Effector CD4-positive, alpha-beta T cell (primary cell): ENCODE measurements at places on chromosomes 7 and 10.

GRCh38 chr10:88802523-88803285, at the start of gene LIPM:
LIPM (plus strand) TSS chr10:88802730; CDS start chr10:88802897, 167 bp downstream.
- no peak for DNase-seq

- no peak for DNase-seq
Observed at GRCh38 chr10:91345716-91346115, 64.4 kb upstream of the HECTD2 start.

- no peak for DNase-seq
Observed at GRCh38 chr10:100817268-100817839, 72.0 kb downstream of the PAX2 start.

DNA sequence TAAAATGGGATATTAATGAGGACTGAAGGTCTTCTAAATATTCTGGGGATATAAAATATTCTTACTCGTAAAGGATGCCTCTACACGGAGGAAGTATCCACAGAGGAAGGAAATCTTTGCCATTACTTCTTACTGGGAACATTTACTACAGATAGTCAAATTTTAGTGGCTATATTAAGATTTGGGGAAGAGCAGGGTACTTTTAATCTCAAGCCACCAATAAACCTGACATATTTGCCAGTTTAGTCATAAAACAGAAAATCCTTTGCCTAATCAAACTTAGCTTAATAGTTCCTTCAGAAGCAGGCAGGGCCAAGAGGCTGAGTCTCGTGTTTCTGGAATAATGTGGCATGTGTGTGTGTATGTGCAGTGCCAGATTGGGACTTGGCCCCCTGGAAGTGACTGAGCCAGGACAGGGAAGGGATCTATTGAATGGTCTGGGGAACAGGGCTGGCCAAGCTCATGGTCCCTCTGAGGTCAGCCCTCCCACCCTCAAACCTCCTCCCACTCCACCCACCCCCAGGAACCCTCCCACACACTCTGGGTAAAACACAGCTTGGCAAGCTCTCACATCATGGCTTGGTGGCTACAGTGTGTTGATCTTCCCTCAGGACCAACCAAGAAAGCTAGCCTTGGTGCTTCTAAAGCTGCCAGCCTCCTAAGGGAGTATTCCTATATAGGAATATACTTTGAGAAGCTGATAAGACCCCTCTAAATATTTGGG, 1.6 kb upstream of the PIK3CG start:
- DNase-seq = no peak

DNA sequence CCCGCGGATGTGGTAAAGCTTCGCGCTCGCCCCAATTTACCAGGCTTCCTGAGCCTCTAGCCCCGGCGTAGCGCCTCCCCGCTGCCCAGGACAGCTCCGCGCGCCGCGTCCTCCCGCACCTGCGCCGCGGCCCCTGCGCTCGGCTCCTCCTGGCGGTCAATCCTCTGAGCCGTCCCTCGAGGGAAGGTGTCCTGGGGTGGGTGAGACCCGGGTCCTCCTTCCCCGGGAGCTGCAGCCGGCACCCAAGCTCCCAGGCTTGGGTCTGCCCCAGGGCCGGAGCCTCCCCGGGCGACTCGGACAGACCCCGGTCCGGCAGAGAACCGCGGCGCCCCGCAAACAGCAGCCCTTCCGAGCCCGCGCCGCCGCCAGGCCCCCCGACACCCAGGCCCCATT, 512 bp downstream of the OSBPL3 start:
- DNase-seq = peak; percentile 70

- DNase-seq = no peak
Observed at GRCh38 chr10:679556-679955, 9.9 kb downstream of the DIP2C start.

DNA sequence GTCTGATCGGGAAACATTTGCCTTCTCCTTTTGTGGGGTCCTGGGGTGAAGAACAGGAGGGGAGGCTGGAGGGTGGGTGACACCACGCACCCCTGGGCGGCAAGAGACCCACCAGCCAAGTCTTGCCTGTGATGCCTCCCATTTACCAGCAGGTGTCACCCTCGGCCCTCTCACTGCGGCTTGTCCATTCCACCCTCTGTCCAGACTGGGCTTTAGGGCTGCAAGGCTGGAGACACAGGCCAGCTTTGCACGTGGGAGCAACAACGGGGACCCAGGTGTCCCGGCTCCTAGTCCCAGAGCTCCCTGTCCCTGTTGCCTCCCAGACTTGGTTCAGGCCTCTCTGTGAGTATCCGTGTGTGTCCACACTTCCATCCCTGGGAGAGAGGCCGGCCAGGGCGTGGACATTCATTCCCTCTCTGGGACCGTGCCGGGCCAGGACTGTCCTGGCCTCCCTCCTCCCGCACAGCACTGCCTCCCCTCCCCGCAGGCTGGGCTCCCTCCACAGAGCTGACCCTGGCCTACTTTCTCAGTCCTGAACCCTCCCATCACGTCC, 36.2 kb upstream of the GTF2IRD1 start:
- peak; percentile 39 for DNase-seq

DNA sequence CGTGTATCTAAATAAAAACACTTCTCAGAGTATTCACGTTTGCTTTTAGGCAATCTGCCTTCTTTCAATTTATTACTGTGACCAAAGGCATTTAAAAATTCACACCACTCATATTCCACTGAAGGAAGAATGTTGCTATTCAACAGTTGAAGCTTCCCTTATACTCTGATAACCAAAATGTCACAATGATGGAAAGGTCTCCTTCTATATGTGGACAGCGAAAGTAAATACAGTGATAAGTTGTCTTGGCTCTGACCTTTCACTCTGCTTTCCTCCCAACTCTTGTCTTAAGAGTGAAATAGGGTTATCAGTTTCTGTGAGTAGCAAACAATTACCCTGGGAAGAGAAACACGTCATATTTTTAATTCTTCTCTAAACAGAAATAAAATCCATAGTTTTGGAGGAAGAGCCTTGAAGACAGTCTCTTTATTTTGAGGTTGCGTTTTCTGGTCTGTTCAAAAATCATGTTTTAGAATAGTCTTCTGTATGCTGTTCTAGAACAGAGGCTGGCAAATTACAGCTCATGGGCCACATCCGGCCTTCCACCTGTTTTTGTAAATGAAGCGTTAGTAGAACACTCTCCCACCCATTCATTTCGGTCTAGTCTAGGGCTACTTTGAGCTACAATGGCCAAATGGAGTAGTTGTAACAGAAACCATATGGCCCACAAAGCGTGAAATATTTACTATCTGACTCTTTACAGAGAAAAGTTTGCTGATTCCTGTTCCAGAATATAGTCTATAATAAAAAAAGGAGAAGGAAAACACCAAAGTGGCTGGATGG, 41.3 kb downstream of the ETV1 start:
- no peak for DNase-seq

- DNase-seq = no peak
Observed at GRCh38 chr7:17313194-17313593, 14.7 kb downstream of the AHR start.

- DNase-seq = no peak
Observed at GRCh38 chr10:15558136-15558535, 161.6 kb downstream of the ITGA8 start.

GRCh38 chr10:591646-592045, 97.8 kb downstream of the DIP2C start:
- no peak for DNase-seq

DNA sequence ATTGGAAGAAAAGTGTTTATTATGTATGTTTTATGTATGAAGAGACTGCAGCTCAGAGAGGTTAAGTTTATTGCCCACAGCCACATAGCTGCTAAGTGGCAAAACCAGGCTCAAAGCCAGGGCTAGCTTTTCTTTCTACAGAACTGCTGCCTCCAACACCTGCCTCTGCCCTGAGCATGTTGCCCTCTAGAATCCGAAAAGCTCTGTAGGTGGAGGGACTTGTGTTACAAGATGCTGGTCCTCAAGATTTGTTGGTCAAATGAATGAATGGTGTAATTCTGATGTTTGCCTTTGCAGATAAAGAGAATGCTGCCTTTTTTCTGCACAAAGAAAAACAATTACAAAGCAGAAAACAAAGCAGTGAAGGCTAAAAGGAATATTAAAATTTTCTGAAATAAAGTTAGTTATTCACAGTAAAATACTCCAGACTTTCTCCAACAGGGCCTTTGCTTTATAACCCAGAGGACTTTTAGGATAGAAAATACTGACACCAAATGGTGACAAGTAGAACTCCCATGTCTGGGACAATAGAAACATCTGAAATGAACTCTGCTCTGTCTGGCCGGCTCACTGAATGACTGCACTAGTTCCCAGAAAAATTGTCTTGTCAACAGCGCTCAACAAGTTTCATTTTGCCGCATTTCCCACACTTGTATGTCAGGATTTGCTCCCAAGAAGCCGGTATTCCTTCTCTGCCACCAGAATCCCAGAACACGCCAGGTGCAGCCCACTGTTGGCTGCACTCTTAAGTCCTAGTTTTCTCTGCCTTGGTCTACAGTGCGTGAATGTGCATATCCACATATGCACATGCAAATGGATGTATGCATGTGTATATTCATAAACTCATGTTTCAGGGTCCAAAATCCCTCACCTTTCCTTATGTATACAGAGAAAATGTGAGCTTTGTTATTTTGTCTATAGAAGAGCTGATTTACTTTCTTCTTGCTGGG, 11.0 kb upstream of the DNTT start:
- no peak for DNase-seq

DNA sequence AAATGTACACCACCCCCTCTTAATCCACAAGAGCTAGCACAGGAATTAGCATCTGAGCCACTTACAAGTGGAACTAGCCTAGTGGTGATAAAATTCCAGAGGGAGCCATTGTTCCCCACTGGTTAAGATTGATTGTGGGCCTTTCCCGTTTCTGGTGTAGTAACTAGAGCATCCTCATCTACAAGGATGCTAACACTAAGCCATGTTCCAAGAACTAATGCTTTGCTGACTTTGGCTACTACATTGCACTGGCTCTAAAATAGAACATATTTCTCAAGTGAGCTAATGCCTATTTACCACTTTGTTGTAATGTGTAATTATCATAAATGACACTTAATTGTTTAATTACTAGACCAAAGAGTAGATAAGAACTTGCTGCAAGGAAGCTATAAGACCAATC, 143.7 kb downstream of the FZD1 start:
- DNase-seq = no peak

DNA sequence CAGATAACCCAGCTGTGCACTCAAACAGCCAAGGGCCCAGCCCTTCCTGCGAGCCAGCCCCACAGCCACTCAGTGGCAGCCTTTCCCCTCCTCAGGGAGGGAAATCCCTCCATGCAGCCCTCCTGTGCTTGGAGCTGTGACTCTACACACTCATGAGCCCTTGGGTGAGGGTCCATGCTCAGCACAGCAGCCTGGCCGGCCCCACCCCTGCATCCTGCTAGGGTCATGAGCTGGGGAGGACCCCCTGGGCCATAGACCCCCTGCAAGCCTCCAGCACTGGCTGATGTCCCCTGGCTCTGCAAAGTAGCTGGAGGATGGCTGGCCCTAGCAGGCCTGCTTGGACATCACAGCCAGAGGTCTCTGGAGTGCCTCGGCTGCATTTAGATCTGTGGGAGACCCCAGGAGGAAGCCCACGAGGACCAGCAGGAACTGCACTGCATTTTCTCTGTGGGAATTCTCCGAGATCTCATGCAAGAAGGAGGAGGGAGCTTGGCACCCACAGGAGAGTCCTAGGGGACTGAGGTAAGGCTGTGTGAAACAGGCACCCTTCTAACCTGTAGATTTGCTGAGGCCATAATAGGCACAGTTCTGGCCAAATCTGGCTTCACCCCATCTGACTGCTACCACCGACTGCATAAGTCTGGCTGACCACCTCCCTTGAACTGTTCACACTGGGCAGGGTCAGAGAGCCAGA, 17.4 kb downstream of the TMEM273 start:
- DNase-seq = no peak

DNA sequence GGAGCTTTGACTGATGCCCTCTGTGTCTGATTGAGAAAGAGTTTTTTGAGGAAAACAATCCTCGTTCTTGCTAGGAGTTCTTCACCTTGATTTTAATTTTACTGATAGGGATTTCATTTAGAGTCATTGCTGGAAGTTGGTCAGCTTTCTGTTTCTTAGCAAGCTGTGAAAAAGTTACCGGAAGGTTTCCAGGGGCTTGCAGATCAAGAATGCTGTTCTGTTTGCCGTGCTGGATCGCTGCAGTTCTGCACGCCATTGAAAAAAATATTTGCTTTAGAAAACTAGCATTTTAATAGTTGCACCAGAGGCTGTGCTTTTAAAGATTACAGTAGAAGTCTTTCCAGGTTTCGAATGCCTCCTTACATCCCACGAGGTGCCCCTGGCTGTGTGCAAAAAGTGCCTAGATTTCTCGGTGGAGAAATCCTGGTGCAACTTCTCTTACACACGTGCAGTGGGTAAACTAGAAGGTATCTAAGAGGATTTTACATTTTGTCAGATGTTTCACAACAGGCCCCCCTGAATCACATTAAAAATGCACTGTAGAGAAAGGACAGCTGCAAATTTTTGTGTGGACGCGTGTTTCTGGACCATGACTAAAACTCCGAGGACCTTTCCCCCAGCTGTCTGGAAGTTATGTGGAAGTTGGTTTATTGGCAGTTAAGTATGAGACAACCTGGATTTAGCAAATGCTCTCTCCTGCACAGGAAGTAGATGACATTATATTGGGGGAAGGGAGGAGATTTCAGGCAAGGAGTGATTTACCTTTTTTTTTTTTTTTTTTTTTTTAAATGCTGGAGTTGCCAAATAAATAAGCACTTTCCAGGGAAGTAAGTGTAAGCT, 5.8 kb downstream of the TCF7L2 start:
- DNase-seq = no peak

GRCh38 chr10:49268185-49268584, 30.8 kb upstream of the C10orf71 start:
- no peak for DNase-seq

DNA sequence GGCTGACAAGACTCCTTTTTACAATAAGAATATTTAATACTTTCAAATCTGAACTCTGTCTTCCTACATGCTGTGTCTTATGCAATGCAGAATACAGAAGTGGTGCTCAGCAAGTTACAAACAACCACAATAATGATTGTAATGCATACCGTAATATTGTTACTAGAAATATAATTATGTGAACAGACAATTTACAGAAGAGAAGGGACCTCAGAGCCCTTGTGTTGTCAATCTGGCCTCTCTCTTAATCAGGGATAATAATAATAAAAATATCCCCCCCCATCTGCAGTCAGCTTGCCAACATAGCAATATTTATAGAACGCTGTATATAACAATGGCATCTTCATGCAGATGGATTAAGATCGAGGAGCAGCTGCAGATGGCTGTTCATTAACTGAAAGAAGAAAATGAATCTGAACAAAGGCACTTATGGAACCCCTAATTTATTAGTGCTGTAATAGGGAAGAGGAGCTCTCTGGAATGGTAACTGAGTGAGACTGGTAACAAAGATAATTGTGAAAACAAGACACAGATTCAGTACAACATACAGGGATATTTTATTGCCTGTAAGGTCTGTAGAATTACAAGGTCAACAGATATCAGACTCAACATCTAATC, 106.3 kb downstream of the TMEM26 start:
- no peak for DNase-seq

DNA sequence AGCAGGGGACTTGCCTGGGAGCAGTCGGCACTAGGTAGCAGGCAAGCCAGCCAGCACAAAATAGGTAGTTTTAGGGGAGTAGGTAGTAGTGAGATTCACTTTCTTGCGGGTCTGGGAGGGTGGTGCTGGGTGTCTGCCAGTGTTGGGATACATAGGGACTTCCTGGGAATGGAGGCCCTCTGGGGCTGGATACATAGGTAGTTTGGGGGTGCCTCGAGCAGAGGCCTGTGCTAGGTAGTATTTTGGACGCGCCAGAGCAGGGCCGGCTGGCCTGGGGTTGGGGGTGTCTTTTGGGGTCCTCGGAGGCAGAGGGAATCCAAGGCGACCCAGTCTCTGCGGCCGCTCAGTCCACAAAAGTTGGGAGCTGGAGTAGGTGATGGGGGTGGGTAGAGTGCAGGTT, 2.0 kb upstream of the HOXA3 start:
- DNase-seq = no peak

- DNase-seq = no peak
Observed at GRCh38 chr10:90818736-90819135, 39.1 kb downstream of the HTR7 start.
